Naive B cell (primary cell): ENCODE measurements at places on chromosomes 1 and 21.

DNA sequence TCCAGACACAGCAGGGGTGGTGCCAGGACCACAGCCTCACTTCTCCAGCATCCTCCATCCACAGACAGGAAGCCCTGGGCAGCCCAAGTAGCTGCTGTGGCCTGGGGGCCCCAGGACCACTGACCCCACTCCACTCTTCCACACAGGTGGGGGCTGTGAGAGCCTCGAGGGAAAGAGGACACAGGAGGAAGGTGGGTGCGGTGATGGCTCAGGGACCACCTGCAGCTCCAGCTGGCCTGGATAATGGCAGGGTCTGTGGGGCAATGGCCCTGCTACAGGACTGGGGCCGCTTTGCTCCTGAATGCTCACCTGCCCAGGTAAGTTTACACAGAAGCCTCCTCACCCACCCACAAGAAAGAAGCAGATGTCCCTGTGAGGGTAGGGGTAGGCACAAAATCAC is 18.3 kb upstream of the PRSS38 start:
- no peak overlapping the region for H3K27ac ChIP-seq
- H3K4me1 ChIP-seq: no peaks in the 10 kb centered on the region
- no peaks in the 10 kb centered on the region for H3K36me3 ChIP-seq
- no peak overlapping the region for H3K4me3 ChIP-seq
- DNase-seq: no peak
- H3K27me3 ChIP-seq: no peaks in the 10 kb centered on the region

GRCh38 chr1:24369801-24370200 is 43.8 kb downstream of the STPG1 start:
- H3K27ac ChIP-seq: no peak overlapping the region
- H3K4me3 ChIP-seq: no peak overlapping the region
- H3K36me3 ChIP-seq: no peaks in the 10 kb centered on the region
- no peak for DNase-seq

DNA sequence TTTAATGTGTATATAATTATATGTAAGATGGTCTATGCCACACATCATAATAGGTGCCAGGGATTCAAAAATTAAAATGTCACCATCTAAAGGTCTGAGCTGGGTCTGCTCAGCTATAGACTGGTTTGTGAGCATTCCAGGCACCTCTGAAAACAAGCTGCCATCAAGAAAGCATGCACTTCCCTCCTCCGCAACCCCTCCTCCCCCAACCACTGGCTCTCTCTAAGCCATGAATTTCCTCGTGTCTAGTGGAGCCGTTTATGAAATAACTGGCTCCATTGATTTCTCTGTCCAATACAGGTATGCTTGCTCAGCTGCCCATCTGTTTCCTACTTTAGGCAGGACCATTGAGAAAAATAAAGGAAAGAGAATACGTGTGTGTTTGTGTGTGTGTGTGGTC is 522.6 kb upstream of the PLXNA2 start:
- H3K27me3 ChIP-seq: no peaks in the 10 kb centered on the region
- H3K27ac ChIP-seq: peak overlapping the region; percentile 5
- DNase-seq: no peak
- no peak overlapping the region for H3K4me3 ChIP-seq

DNA sequence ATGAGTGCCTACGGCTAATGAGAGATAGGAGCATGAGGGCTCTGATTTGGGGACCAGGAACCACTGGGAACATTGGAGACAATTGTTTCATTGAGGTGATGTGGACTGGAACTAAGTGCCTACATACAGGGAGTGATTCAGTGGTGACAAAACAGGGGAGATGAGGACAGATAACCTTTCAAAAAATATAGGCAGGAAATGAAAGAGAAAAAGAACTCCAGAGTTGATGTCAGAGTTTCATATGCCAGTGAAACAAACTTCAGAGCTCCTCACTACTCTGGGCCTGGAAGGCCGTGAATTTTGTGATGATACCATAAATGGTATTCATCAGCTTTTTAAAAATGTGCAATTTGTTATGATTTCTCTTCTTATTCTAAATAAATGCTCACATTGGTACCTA is 39.3 kb downstream of the FASLG start:
- no peak overlapping the region for H3K4me3 ChIP-seq
- H3K36me3 ChIP-seq: no peaks in the 10 kb centered on the region
- peaks cover 21% of the 10 kb centered on the region for H3K4me1 ChIP-seq
- peak overlapping the region; percentile 95 for H3K27ac ChIP-seq
- no peaks in the 10 kb centered on the region for H3K27me3 ChIP-seq

DNA sequence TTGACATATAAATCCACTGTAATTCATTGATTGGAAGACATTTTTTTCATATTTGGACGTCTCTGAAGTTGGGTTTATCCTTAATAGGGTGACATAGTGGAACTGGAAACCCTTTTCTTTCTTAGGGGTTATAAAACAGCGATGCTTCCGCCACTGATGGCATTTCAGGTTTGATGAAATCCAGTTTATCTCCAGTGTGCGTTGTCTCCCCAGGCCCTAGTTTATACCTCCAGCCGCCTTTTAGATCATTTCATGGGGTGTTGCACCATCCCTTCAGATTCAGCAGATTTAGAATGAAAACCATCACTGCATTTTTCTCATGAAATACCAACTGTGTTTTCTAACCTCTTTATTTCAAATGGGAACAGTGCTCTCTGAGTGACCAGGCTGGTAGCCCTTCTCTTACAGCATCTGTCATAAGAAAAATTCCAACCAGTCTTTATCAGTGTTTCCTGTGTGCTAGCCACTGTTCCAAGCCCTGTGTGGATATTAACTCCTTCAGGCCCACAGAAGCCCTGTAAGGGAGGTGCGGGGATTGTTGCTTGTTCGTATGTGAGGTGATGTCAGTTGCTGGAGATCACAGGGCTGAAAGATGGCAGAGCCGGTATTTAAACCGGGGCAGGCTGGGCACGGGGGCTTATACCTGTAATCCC is 19.0 kb downstream of the H6PD start:
- no peak overlapping the region for H3K27ac ChIP-seq
- DNase-seq: no peak
- peaks cover 22% of the 10 kb centered on the region for H3K4me1 ChIP-seq
- H3K36me3 ChIP-seq: peaks cover 11% of the 10 kb centered on the region
- H3K4me3 ChIP-seq: no peak overlapping the region

DNA sequence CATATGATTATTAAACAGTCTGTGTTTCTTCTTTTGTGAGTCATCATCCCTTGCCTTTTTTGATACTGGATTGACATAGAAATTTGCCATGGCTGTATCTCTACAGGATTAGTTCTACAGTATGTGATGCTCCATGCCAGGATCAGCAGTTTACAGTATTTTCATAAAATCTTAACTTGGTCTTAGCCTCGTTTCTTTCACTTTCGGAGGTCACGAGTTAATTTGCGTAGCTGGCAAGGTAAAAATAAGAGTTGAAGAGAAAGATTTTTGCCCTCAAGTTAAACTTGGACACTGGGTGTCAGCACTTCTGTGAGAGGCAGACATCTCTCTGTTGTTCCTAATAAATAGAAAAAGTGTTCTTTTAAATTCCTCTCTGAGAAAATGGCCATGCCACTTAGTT is 79.1 kb downstream of the CACNA1E start:
- H3K4me3 ChIP-seq: no peak overlapping the region
- no peak overlapping the region for H3K27ac ChIP-seq
- peaks cover 8% of the 10 kb centered on the region for H3K27me3 ChIP-seq
- no peak for DNase-seq
- no peaks in the 10 kb centered on the region for H3K36me3 ChIP-seq

DNA sequence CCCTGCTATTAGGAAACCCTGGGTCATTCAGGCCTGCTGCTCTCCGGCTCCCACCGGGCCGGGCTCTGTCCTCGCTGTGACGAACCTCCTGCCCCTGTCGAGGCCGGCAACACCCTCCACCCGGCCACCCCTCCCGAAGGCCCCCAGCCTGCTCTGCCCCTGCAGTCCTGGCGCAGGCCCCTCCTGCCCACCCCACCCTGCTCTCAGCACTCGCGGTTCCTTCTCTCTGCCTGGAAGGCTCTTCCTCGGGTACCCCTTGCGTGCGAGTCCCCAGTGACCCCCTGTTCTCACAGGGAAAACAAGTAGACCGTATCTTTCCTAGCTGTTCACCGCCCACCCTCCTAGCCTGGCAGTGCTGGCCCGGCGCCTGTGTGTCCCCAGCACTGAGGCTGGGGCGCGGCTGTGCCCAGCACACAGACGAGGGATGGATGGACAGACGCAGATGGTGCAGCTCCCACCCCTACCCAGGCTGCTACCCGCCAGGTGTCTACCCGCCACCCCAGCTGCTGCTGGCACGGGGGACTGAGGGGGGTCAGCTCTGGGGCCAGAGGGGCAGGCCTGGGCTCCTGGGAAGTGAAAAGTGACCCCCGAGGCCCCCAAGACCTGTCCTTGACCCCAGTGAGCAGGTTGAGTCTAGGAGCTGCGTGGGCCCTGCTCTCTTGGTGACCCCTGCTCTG is 3.1 kb upstream of the VWA1 start:
- H3K4me1 ChIP-seq: peaks cover 21% of the 10 kb centered on the region
- no peak for DNase-seq
- no peak overlapping the region for H3K27ac ChIP-seq
